NCI-H526 treated with DMSO at 0.1 percent for 48 hours (cell line): ENCODE measurements at places on chromosomes 6 and 20.

GRCh38 chr20:15069355-15069754 lies 731.9 kb upstream of the FLRT3 start:
- no peak for DNase-seq

- no peak for DNase-seq
Measured at GRCh38 chr20:19964289-19965265, 52.6 kb upstream of the NAA20 start.

DNA sequence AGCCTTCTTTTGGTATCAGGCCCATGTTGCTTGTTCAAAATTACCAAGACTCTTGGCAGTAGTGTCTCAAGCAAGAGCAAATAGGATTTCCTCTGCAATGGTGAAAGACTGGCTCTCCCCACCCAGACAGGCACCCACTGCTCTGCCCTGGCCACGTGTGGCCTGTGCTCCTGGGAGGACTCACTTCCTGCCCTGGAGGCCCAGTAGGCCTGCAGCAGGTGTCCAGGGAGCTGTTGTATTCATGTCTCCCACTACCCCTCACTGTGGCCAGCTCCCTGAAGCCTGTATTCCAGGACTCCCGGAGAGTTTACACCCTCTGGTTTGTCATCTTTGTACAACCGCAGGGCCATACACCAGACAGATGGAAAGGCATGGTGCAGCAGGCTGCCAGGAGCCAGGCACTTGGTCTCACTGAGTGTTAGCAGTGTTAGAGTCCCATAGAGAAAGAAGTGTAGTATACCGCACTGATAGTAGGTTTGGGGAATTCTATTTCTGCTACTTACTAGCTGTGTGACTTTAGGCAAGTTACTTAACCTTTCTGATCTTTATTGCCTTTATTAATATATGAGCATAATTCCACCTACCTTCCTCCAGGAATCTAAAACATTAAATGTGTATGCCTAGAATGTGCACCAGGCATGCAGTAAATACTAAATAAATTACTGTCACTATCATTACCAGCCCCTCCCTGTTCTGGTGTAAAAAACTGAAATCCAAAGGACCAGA lies 159.7 kb downstream of the TMEM242 start:
- DNase-seq = no peak

GRCh38 chr6:36219081-36219480 lies 22.5 kb downstream of the BRPF3 start:
- no peak for DNase-seq

DNA sequence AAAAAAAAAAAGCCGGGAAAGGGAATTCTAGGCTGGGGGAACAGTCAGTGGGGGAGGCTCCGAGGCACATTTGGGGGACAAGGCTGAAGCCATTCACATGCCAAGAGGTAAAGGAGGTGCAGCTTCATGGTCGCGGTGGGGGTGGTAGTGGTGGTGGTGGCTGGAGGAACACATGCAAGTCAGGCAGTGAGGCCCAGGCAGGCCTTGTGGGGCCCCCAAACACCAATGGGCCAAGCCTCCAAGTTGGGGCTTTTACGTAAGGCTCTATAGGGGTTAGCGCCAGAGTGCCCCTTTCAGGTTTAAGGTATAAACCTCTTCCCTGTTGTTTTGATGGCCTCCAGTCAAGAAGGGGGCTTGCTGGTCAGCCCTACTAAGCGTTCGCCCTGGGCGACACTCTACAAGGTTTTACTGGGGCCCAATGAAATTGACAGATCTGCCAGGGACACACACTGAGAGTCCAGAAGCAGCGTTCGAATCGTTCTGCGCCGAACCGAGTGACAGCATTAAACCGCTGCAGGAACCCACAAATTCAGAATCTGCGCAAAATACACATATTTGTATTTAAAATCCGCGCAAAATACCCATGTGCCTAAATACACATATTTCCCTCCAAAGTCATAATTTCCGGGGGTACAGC lies 818 bp upstream of the AP5S1 start:
- no peak for DNase-seq

DNA sequence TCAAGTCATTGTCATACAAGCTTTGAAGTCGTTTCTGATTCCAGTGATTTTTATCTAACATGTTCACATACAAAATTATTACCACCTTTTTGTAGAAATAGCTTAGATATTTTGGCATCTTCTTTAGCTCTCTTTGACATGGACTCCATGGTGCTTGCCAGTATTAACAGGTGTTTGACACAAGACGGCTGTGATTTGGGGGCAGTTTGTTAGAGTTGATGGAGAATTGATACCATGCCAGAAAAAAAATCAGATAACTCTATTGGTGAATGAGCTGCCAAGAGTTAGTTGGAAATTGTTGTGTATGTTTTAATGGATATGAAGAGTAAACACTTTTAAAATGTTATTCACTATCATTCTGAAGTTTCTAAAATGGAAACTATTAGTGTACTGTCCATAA lies 146.6 kb upstream of the LAMP5 start:
- DNase-seq = no peak

GRCh38 chr20:53307964-53308597 lies 285.6 kb downstream of the ZNF217 start:
- no peak for DNase-seq

DNA sequence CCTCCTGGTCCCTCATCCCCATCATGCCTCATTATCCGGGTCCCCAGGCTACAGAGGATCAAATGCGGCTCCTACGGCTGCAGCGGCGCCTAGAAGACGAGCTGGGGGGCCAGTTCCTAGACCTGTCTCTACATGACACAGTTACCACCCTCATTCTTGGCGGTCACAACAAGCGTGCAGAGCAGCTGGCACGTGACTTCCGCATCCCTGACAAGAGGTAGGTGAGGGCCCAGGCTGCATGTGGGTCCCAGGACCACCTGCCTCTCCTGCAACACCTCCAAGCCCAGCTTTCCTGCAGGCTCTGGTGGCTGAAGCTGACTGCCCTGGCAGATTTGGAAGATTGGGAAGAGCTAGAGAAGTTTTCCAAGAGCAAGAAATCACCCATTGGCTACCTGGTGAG lies 8.2 kb upstream of the PTPRA start:
- DNase-seq = no peak

- no peak for DNase-seq
Measured at GRCh38 chr6:167130008-167130677, 7.2 kb downstream of the CCR6 start.

GRCh38 chr20:37948956-37949355 lies 46.0 kb downstream of the VSTM2L start:
- DNase-seq = no peak

DNA sequence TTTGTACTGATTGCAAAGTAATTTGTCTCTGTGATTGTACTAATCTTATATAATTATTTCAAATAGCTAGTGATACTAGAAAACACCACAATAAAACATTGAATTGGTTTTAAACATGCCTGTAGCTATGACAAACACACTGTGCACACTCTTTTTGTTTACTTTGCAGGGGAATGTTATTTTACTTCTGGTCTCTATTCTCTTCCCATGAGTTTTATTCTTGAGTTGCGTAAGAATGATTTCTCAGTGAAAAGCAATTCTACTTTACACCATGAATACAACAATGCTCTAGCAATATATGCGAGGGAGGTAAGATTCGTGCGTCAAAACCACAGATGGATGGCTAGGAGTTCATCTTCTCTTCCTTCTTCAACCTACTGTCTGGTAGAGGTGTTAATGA lies 68.4 kb upstream of the PHACTR1 start:
- DNase-seq = no peak

DNA sequence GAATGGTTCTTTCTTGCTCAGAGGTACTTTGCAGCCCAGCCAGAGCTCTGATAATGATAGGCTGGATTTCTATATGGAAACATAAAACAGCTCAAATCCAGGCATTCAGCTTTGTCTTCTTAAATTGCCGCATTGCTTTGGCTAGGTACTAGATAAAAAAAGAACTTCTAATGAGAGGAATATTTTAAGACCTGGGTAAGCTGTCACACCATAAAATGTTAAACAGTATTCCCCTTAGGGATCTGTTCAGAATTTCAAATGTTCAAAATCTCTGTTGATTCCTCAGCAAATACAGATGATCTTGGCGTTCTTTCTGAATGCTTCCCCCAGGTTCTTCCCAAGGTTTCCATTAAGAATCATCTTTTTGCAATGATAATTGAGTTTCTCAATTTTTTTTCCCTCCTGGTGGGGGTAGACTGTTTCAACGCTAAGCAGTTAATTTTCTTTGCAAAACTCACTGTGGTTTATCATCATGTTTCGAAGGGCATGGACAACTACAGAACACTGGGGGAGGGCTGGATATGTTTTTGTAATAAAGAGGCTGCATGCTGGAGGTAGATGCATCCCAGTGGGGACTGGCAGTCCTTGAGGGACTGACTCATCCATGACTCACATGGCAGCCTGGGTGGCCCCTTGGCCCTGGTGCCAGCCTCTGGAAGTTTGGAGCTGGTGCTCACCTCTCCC lies 31.0 kb downstream of the TIAM2 start:
- no peak for DNase-seq

DNA sequence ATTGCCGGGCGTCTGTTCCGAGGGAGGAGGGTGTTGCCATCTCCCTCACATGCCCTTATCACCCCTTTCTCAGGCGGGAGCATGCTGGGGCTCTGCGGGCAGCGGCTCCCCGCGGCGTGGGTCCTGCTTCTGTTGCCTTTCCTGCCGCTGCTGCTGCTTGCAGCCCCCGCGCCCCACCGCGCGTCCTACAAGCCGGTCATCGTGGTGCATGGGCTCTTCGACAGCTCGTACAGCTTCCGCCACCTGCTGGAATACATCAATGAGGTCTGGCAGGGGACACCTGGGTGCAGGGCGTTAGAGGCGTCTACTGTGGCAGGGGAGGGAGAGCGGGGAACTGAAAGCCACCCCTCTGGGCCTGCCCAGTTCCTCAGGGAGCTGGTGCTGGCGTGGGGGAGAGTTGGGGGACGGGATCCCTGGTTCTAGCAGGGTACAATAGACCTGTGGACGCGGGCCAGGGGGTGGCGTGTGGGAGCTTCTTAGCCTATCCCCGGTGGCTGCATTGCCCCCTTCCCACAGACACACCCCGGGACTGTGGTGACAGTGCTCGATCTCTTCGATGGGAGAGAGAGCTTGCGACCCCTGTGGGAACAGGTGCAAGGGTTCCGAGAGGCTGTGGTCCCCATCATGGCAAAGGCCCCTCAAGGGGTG lies 697 bp downstream of the PPT2 start:
- DNase-seq = peak; percentile 55

DNA sequence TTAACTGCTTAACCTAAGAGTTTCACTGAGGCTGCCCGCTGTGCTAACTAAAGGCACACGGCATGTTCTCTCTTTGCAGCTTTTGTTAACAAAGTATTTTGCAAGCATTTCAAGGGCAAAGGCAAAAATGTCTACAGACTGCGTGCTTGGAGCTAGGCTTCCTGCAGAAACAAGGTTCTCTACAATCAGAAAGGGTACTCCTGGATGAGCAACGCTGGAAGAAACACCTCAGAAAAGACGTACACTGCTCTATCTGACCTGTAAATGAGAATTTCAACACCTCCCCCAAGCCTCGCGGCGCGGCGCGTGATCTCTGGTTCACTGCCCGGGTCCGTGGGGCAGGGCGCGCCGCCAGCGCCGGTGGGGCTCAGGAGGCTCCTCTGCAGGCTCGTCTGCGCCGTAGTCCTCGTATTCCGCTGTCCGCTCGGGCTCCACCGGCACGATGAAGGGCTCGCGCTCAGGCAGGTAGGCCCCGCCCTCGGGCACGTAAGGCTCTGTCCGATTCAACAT lies 120.9 kb downstream of the COL12A1 start:
- DNase-seq = peak; percentile 59

GRCh38 chr6:161373905-161374451 lies 100.1 kb upstream of the AGPAT4 start:
- peak; percentile 15 for DNase-seq

DNA sequence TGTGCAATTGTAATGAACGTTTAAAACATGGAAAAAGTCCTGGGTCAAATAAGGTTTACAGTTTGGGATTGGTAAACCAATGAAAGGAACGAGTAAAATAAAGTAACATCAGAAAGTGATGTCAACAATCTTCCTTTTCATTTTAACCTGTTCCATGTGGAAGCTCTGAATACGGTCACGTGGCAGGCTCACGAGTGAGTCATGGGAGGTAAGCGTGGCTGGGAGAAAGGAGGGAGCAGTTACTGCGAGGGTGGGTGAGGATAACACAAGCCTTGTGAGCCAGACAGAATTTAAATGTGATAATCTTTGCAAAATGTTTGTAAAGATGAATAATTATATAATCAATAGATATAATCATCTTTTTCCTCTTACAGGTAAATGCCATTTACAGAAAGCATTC lies 171.3 kb upstream of the HDAC2 start:
- no peak for DNase-seq

GRCh38 chr6:163320804-163321203 lies 93.7 kb upstream of the QKI start:
- no peak for DNase-seq

GRCh38 chr6:40754461-40755045 lies 167.4 kb upstream of the LRFN2 start:
- no peak for DNase-seq

DNA sequence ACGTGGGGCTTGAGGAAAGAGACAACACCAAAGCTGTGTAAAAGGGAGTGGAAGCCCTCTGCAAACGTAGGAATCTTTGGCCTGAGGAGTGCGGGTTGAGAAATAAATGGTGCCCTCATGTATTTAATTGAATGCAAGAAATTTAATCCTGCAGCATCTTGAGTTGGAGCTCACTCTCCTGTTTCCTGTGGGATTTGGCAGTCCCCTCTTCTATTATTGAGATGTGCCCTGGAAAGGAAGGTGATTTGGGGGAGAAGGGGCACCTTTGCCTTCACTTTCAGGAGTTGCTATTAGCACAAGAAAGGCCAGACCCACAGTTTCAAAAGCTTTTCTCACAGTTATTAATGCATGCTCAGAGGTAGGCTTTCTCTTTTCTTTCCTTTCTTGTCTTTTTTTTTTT lies 201.4 kb upstream of the HDDC2 start:
- DNase-seq = no peak

DNA sequence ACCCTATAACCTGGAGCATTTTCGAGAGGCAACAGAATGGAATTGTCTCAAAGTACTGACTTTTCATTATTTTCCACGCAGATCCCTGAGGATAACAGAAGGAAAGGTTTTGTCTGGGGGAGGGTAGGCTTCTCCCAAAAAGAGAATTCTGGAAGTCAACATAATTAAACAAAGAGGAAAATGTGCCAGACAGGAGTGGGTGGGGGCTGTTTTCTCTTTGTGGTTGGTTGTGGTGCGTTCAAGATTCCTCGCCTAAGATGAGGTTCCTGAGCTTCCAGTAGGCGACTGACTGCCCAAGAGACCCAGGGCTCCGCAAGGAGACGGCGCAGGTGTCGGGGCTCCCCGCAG lies 70.4 kb downstream of the SOX4 start:
- DNase-seq = no peak

GRCh38 chr6:26309731-26310142 lies 55.3 kb upstream of the BTN3A2 start:
- no peak for DNase-seq
